Ascending aorta (tissue), 2 donors: ENCODE measurements at places on chromosomes 7 and 10.

DNA sequence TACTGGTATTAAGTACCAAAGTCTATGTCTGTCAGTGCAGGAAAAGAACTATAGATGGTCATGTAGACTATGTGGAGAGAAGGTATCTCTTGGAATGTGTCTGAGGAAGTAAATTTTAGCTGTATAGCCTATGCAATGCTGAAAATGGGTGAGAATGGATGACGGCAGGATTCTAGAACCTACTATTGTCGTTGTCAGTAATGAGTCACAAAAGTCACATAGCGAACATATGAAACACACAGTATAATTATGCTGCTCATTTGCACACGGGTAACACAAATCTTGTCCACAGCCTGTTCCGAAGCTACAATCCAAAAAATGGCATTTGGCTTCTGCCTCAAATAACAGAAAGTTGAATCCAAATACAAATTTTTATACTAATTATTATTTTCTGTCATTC lies 33.6 kb upstream of the KMT2E start:
- DNase-seq: no peak

GRCh38 chr7:48502021-48502420 lies 330.8 kb downstream of the ABCA13 start:
- no peak for DNase-seq

- no peak for DNase-seq
These were observed 78.1 kb upstream of the PRR15 start for GRCh38 chr7:29485339-29486190.

GRCh38 chr10:75070476-75070875 lies 41.0 kb upstream of the SAMD8 start:
- no peak for DNase-seq

DNA sequence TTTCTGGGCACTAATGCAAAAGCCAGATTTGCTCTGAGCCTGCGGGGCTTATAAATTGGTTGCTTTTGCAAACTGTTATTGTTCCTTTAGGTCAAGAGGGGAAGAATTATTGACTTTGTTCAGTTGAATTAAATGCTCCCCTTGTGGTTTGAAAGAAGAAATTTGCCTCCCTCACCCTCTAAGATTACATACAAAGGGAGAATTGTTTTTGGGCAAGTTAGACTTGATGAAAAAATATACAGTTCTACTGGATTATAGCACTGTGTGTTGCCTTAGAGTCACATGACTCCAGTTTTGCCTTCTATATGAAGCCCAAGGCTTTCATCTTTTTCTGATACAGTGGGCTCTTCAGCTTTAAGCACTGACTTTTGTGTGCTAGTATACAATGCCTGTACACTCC lies 1265.8 kb upstream of the LRRTM3 start:
- DNase-seq: no peak

DNA sequence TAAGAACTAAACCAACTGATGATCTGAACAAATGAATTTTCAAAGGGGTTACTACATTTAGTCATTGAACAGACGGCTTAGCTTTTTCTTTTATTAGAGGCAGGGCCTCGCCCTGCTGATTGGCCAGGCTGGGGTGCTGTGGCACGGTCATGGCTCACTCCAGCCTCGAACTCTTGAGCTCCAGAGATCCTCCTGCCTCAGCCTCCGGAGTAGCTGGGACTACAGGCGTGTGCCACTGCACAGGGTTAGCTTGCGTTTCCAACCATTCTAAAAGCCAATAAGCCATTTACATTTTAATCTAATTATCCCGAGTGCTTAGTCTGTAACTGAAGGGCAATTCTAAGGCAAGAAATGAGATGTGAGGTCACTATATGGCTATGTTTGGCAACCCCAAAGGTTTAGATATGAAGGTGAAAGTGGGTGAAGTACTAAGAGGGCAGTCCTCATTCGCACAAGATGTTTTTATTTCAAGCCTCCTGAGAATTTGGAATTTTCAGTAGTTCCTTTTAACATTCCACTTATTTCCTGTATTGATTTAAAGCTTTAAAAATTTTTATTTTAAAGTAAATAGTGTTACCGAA lies 1.6 kb upstream of the CDK13 start:
- DNase-seq: no peak
